Fibroblast of villous mesenchyme (primary cell): ENCODE measurements at places on chromosomes 5 and 9. TPM values are rescaled to one million over a fixed set of nuclear protein-coding genes. Genes with fewer than 3 reads are reported as not detected.
A peak's percentile ranks its signal among the peaks of the same experiment; 100 is the strongest.

The KCNV2 gene
- total RNA-seq = not detected in 2 replicates

The FBXO10 gene
- total RNA-seq = 16.1 and 16.4 TPM in 2 replicates

The C9orf153 gene
- 0.32 TPM in 1 of 2 replicates, not detected in the other for total RNA-seq

The PLEKHG4B gene
- under 0.01 TPM in 2 replicates for total RNA-seq

The TMOD1 gene
- 0.43 and 0.97 TPM in 2 replicates for total RNA-seq

The CNTNAP3B gene
- total RNA-seq = under 0.01 and 0.97 TPM in 2 replicates

The TRIM14 gene
- total RNA-seq = 9.3 and 13.4 TPM in 2 replicates

The TBCA gene
- total RNA-seq = 91.5 and 113 TPM in 2 replicates

The ENTPD2 gene
- not detected in 2 replicates for total RNA-seq

The SPACA9 gene
- total RNA-seq = 2.2 and 2.6 TPM in 2 replicates

The ISOC1 gene
- total RNA-seq = 15.5 and 31.1 TPM in 2 replicates

DNA sequence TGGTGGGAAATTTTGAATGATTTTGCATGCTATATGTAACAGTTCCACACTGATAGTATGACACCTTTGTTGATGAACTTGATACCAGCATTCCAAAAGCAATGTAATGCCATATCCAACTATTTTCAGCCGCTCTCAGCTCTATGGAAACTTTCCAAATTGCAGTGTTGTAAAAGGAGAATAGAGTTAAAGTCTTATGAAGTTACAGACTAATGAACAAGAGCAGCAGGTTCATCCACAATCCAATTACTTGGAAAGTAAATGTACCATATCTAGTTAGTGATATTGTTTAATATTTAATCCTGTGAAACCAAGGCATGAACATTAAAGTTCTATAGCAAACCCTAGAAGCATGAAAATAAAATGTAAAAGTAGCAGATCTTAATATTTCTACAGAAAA, 418.2 kb downstream of the TUSC1 start:
- DNase-seq = no peak

GRCh38 chr5:126094991-126095390, 328.2 kb upstream of the GRAMD2B start:
- no peak for DNase-seq

GRCh38 chr5:67115246-67115645, 81.4 kb downstream of the CD180 start:
- no peak for DNase-seq

DNA sequence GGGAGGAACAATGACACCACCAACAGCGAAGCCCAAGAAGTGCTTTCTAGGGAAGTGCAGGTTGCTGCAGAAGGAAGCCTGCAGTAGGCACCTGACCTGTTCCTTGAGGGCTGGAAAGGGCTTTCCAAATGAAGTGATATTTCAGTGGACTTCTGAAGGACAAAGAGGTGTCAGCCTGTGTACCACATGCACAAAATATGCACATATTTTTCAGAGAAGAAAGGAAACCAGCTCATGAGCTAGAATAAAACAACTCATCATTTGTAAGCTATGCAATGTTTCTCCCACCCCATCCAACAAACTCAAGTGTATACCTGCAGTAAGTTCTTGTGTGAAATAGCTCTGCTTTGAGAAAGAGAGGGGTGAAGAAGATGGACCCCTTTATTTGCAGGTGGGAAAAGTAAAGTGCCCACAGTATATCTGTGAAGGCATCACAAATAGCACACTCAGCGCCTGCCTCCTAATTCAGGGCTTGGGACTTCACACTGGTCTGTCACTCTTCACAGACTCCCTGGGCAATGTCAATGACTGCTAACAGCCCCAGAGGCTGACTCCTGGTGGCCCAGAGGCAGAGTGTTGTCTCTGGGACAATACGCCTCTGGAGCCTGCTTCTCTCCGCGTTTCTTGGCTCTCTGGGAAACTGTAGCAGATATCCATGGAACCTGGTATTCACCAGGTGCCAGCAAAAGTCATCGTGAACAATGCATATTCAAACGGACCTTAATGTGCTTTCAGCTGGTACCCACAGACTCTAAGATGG, 198.1 kb upstream of the EFNA5 start:
- DNase-seq = no peak

GRCh38 chr5:163005949-163006348, 431.4 kb upstream of the CCNG1 start:
- no peak for DNase-seq

DNA sequence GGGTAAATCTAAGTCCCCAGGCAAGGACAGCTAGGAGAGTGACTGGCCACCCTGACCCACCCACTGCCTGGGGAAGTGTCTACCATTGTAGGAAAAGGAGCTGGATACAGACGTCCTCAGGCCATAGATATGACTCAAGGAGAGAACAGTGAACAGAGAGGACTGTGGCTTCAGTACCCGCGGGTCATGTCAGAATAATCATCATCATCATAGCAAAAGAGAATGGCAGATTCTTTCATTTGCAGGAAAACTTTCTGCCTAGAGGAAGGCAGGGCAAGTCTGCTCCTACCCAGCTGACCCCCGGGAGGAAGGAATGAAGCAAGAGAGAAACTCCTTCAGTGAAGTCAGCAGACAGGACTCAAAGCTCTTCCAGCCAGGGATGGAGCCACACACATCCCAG, 52.2 kb upstream of the UBTD2 start:
- no peak for DNase-seq

DNA sequence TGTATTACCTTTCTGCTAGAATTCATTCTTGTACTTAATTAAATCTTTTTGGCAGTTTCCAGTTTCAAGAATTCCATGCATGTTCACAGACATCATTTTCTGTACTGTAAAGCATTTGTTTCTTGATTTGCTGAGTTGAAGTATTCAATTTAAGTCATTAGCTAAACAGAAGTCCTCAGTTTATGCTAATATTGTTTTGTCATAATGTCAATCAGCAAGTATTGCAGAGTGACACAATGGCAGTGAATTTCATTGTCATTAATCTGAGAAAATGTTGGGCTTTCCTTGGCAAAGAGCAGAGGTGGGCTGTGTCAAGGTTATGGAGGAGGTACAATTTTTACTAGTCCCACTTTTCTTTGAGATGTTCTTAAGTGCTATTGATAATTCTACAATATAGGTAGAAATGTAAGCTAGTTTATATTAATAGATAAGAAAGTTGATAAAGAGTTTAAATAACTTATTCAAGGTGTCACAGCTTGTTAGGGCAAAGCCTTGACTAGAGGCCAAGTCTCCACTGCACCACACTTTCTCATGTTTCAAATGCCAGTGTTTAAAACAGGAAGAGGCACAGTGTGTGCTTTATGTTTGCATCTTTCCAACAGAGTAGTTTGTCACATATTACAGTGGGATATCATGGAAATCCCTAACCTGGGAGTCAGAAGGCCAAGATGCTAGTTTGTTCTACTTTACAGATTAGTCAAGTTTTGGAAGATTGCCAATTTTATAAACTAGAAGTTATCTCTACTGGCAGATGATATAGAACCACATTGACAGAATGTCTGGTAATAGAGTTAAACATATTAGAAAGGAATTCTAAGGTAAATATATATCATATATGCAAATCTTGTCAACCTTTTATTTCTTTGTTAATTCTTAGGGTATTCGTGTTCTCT, 56.3 kb downstream of the SLF1 start:
- DNase-seq = peak; percentile 7

- no peak for DNase-seq
Observed at GRCh38 chr9:89712283-89712682, 107.5 kb downstream of the GADD45G start.

DNA sequence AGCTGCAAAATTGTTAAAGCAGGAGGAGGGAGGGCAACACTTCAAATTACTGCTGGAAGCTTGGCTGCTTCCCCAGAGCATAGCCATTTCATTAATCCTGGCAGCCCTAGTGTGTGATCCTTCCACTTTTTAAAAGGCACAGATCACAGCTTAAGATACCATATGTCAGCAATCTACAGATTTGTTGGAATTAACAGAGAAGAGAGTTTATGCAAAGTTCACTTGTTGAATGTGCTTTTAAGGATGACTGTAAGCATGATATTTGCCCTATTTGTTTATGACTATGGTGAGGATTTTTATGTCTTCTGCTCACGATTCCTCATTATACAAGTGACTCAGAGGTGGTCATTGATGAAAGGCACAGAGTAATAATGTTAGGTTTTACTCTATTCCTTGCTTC, 156.0 kb upstream of the CDKN2B start:
- DNase-seq = peak; percentile 76

GRCh38 chr9:100848726-100849125, 179.8 kb upstream of the PLPPR1 start:
- DNase-seq = no peak

- DNase-seq = no peak
Observed at GRCh38 chr5:146628950-146629349, 113.0 kb upstream of the GPR151 start.

DNA sequence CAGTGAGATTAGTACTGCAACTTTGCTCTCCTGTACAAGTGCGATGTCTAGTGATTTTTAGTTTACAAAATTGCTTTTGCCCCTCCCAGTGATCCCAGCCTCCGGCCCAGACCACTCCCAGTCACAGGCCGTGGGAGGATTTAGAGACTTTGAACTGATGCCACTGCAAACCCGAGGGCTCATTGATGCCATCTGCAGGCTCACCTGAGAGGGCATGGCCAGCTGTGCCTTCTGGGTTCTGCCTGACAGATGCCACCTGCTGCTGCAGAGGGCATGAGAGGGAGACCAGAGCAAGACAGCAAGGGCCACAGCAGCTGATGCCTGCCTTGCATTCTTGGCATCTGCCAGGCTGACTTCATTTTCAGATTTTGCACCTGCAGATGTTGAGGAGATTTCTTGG, 593.8 kb downstream of the CDK5RAP2 start:
- no peak for DNase-seq

GRCh38 chr9:101925498-101925897, 187.1 kb upstream of the GRIN3A start:
- no peak for DNase-seq

- DNase-seq = peak; percentile 32
Observed at GRCh38 chr5:165209101-165209727, 1703.8 kb downstream of the MAT2B start.

DNA sequence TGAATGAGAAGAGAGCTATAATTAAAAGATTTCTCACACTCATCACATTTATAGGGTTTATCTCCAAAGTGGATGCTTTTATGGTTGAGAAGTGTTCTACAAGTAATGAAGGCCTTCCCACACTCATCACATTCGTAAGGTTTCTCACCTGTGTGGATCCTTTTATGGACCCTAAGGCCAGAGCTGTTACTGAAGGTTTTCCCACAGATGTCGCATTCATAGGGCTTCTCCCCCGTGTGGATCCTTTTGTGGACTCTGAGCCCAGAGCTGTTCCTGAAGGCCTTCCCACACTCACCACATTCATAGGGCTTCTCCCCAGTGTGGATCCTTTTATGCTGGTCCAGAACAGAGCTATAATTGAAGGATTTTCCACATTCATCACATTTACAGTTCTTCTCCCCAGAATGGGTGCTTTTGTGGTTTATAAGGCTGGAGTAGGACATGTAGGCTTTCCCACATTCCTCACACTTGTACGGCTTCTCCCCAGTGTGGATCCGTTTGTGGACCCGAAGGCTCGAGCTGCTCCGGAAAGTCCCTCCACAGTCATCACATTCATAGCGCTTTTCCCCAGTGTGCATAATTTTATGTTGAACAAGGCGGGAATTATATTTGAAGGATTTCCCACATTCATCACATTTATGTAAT, 10.5 kb downstream of the ZFP62 start:
- no peak for DNase-seq

- no peak for DNase-seq
Observed at GRCh38 chr9:136339958-136340310, 12.6 kb downstream of the GPSM1 start.

GRCh38 chr5:159928122-159928909, 12.0 kb downstream of the ADRA1B start:
- no peak for DNase-seq

- DNase-seq = peak; percentile 85
Observed at GRCh38 chr5:159163027-159163700, 46.2 kb downstream of the RNF145 start.

DNA sequence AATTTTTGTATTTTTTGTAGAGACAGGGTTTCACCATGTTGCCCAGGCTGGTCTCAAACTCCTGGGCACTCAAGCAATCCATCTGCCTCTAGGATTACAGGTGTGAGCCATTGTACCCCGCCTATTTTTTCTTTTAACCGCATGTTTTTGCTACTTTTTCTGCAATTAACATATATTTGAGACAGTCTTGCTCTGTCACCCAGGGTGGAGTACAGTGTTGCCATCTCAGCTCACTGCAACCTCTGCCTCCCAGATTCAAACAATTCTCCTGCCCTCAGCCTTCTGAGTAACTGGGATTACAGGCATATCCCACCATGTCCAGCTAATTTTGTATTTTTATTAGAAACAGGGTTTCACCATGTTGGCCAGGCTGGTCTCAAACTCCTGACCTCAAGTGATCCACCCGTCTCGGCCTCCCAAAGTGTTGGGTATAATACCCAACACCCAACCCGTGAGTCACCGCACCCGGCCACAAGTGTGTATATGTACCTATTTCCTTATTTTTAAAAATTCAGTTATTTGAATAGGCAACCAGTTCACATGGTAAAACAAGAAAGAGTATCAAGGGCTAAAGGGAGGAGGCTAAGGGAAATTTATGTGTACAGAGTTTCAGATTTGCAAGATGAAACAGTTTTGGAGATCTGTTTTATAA, 13.3 kb downstream of the PHAX start:
- no peak for DNase-seq

- DNase-seq = no peak
Observed at GRCh38 chr9:5435912-5436311, 1.8 kb downstream of the PLGRKT start.

DNA sequence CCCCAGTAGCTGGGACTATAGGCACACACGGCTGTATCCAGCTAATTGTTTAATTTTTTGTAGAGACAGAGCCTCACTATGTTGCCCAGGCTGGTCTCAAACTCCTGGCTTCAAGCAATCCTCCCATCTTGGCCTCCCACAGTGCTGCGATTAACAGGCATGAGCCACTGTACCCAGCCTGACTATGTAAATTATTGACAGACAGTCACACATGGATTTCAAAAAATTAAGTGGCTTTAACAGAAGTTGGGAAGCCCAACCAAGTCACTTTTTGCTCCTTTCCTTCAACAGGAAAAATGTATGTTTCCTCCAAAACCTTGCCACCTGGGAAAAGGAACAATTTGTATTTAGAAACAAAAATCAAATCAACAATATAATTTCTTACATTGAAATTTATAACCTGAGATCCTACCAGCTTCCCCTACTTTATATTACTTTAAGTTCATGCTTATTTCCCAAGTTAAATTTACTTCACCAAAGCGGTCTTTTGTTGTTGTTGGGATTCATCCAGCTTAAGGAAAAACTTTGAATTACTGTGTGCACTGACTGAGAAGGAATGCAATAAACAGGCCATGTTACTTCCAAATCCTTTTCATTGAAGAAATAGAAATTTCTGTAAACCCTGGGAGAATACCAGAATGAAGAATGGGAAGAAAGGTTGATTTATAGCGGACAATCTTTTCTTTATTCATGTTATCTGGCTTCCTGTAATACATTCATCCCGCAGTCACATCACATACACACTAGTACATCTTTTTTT, 8.6 kb downstream of the PCA3 start:
- DNase-seq = peak; percentile 4

GRCh38 chr5:39381376-39381775, 17.1 kb upstream of the C9 start:
- no peak for DNase-seq

- no peak for DNase-seq
Observed at GRCh38 chr5:123673107-123673506, 161.1 kb downstream of the CSNK1G3 start.
